ENCODE measurements at places on chromosomes 13 and 19.
A peak's percentile ranks its signal among the peaks of the same experiment; 100 is the strongest.

DNA sequence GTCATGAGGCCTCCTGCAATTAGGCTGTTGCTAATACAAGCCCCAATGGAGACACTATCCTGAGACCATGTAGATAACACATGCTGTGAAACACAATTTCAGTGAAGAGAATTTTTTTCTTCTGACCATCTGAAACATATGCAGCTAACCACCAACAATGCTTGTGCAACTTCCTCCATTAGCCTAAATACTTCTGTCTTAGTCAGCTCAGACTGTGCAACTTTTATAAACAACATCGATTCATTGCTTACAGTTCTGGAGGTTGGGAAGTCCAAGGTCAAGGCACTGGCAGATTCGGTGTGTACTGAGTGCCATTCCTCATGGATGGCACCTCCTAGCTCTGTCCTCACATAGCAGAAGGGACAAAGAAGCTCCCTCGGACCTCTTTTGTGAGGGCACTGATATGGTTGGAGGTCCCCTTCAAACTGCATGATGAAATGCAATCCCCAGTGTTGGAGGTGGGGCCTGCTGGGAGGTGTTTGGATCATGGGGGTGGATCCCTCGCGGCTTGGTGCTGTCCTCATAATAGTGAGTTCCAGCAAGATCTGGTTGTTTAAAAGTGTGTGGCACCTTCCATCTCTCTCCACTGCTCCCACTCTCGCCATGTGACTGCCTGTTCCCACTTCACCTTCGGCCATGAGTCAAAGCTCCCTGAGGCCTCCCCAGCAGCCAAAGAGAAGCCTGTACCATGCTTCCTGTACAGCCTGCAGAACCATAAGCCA, 27.7 kb downstream of the STK24 start:
- no peak for DNase-seq

DNA sequence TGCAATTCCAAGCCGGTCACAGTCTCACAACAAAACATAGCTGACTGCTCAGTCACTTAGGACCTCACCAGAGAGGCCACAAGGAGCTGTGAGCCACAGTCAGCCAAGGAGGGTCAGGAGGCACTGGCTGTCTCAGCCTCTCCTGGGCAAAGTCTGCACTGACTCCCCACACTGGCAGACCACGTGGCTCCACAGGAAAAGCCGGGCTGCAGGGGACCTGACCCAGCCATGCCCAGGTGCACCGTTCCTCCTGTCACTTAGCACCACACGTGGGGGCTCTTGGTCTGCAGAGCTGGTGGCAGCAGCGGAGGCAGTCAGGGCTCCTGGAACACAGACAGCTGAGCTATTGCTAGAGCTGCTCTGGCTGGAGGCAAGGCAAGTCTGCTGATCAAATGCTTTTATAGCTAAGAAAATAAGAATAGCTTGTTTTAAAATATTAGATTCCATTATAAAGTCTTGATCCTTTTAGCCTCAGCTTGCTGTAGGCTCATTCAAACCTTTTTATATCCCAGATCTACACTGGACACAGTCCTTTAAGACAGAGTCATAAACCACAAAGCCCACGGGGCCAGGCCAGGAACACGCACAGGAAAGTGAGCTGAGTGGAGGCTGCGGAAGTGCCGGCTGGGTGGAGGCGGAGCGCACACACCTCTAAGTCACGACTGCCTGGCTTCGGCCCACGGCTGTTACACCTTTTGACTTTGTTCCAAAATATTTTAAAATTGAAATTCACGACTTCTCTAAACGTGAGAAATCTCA, 744.1 kb downstream of the UQCRFS1 start:
- DNase-seq: peak; percentile 47

DNA sequence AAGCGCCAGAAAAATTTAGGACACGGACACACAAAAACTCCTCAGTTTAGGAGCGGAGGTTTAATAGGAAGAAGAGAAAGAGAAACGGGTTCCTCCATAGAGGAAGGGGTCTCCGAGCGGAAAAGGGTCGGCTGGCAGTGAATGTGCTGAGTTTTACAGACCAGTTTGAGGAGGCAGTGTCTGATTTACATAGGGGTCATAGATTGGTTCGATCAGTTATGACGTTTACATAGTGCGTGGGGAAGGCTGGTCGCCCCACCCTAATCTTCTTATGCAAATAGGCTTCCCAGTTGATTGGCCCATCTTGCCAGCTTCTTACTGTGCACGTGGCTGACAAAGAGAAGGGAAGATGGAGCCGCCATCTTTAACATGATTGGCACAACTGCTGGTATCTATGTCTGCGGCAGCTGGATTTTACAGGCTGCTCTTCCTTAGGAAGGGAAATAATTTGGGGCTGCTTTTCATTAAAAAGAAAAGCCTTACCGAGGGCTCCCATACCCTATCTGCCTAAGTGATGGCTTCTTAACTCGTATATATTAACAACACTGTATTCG, 1.2 kb upstream of the ZNF225 start:
- DNase-seq: no peak

GRCh38 chr19:10288662-10289166, 1.0 kb upstream of the ICAM5 start:
- DNase-seq: no peak

DNA sequence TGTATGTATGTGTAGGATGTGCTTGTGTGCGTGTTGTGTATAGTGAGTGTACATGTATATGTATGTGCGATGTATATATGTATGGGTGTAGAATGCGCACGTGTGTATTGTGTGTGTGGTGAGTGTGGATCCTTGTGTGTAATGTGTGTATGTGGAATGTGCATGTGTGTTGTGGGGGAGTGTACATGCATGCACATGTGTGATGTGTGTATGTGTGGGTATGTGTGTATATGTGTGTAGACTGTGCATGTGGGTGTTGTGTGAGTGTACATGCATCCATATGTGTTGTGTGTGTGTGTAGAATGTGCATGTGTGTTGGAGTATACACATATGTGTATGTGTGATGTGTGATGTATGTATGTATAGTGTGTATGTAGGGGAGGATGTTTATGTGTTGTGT, 18.0 kb upstream of the SPACA7 start:
- no peak for DNase-seq

DNA sequence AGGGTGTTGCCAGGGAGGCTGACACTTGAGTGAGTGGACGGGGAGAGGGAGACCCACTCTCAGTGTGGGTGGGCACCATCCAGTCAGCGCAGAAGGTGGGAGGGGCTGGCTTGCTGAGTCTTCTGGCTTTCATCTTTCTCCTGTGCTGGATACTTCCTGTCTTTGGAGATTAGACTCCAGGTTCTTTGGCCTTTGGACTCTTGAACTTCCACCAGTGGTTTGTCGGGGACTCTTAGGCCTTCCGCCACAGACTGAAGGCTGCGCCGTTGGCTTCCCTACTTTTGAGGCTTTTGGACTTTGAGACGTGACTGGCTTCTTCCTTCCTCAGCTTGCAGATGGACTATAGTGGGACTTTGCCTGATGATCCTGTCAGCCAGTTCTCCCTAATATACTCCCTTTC, 4.3 kb upstream of the LENG8 start:
- peak; percentile 87 for DNase-seq

All from Peyer's patch (tissue), 4 donors.